Breast epithelium (tissue), 4 donors: ENCODE measurements at places on chromosomes 5 and 9. TPM values are rescaled to one million over a fixed set of nuclear protein-coding genes. Genes with fewer than 3 reads are reported as not detected.
A peak's percentile ranks its signal among the peaks of the same experiment; 100 is the strongest.

HTR4 gene
- 0.15 TPM for total RNA-seq

FAM151B gene
- 5.2 TPM for total RNA-seq

GALNT12 gene
- 3.9 TPM for total RNA-seq

NCBP1 gene
- total RNA-seq = 25.0 TPM

PLCXD3 gene
- 3.8 TPM for total RNA-seq

SLC6A7 gene
- total RNA-seq = 0.15 TPM

BSPRY gene
- 1.1 TPM for total RNA-seq

SLC46A2 gene
- total RNA-seq = 0.16 TPM

IL9 gene
- total RNA-seq = not detected

SLC2A8 gene
- 17.7 TPM for total RNA-seq

RORB gene
- total RNA-seq = 1.0 TPM

N4BP3 gene
- 0.32 TPM for total RNA-seq

TPPP gene
- 3.4 TPM for total RNA-seq

HTR1A gene
- not detected for total RNA-seq

SLC25A2 gene
- 0.98 TPM for total RNA-seq

GRCh38 chr9:12680341-12680740, 12.8 kb upstream of the TYRP1 start:
- no peak for DNase-seq

GRCh38 chr9:137918331-137919094, 40.9 kb downstream of the CACNA1B start:
- DNase-seq = no peak

- DNase-seq = no peak
These were observed 1.7 kb upstream of the DPH7 start for GRCh38 chr9:137580209-137580953.

GRCh38 chr5:125890511-125890931, 532.7 kb upstream of the GRAMD2B start:
- no peak for DNase-seq

- no peak for DNase-seq
These were observed 38.8 kb upstream of the LIFR start for GRCh38 chr5:38595132-38595745.

DNA sequence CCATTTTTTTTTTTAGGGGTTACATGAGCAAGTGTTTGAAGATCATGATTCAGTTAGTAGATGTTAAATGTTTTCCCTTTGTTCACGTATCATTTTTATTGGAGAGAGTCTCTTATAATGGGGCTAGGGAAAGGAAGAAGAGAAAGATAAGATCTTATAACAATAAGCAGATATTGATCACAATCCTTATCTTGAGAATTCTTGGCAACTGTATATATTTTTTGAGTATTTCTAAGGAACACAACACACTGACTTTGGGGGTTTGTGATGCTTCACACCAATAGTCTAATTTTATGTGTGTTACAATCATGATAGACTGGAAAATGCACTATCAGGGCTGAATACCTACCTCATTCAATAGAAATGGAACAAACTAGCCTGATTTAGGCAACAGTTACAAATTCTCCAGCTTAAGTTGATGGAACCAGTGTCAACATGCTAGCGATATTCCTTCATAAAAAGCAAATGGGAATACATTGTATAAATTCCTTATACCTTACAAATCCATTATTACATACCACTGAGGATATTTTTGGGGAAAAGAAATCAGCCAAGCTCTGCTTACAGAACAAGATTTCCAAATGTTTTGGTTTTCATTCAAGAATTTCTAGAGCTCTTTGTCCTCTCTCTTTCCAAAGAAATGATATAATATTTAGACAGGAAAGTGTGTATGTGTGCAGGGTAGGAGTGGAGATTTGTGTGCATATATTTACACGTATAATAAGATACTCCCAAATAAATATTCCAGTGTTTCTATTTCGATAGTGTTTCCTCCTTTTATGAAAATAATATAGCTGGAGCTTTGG, 41.5 kb downstream of the SVEP1 start:
- no peak for DNase-seq

GRCh38 chr9:77276799-77277198, 99.5 kb downstream of the VPS13A start:
- no peak for DNase-seq

- DNase-seq = peak; percentile 29
These were observed 55.4 kb downstream of the ARHGAP26 start for GRCh38 chr5:142825378-142826089.

GRCh38 chr9:5543875-5544702, 33.8 kb downstream of the PDCD1LG2 start:
- DNase-seq = no peak

- no peak for DNase-seq
These were observed 284.1 kb upstream of the PDE4D start for GRCh38 chr5:60177596-60177995.

DNA sequence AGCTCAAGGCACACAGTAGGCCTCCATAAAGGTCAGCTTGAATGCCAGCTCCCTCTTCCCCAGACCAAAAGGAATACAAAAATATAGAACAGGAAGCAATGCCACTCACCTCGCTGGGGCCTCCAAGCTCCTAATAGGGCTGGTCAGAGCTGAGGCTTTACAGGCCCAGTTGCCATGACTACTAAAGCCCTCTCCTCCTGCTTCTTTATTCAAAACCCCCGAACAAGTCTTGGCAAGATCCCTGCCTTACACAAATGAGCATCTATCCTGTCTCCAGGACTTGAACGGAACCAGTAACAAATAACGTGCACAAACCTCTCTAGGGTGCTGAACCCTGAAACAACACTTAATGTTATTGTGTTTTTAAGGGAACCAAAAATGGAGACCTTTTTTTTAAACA, 136.3 kb downstream of the SIL1 start:
- DNase-seq = no peak

GRCh38 chr5:17398431-17398830, 99.6 kb upstream of the TAF11L2 start:
- no peak for DNase-seq

- DNase-seq = no peak
These were observed 6.0 kb upstream of the NEK6 start for GRCh38 chr9:124251605-124252378.

GRCh38 chr5:140041099-140041491, 2.0 kb downstream of the NRG2 start:
- DNase-seq = no peak

DNA sequence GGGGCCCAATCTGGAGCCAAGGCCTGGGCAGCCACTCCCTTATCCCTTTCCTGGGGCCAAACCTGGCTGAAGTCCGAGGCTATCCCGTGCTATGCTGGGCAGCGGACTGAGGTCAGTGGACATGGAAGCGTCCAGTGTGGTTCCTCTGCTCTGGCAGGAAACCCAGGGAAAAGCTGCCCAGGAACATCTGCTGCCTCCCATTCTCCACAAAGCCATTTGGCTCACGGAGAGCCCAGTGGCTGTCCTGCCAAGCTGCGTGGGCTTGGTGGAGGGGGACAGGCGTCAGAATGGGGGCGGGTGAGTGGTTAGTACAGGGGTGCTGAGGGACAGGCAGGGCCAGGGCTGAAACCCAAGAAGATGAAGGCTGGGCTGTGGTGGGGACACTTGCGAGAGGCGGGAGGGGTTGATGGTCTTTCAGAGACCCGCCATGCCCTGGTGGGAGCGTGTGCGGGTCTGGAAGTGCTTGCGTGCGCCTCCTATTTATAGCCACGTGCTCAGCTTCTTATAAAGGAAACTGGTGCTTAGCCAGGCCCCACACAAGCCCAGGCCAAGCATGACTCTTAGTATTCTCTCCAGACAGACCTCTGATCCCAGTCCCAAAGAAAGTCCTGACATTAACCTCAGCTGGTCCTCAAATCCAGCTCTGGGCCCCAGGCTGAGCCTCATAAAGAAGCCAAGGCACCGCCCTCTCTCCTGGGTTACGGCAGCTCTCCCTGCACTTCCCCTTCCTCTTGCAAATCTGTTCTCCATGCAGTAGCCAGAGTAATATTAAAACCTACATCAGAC, 9.4 kb upstream of the SLC6A7 start:
- peak; percentile 40 for DNase-seq

GRCh38 chr9:88291856-88292255, 96.4 kb upstream of the SPIN1 start:
- DNase-seq = no peak

- peak; percentile 41 for DNase-seq
These were observed 11.5 kb upstream of the ALDH1B1 start for GRCh38 chr9:38380872-38381534.

- no peak for DNase-seq
These were observed 209.6 kb upstream of the TNC start for GRCh38 chr9:115327436-115328122.

DNA sequence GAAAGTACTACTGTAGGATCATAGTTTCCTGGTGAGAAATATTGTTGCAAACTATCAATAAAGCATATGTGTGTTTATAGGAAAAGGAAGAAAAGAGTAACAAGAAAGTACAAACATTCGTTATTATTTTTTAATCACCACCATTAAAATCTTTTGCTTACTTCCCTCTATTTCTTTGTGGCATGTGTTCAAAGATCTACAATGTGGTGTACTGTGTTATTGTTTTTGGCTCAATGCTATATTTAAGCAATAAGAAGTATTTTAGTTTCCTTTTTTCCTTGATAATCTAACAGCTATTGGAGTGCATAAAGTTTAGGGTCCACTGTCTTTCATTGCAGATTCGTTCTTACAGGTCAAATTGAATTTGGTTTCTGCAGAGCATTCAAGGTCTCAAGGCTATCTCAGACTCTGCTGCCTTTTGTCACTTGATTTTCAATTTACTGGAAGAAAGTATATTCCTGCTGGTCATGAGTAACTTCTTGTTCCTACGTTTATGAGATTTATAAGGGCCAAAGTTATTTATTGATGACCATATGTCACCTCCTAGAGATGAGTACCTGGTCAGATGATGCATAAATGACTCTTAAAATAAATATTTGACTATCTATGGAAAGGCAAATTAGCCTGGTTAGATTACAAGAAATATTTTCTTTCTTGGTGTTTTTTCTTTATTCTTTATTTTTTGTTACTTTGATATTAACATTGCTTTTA, 323.0 kb downstream of the TMEM167A start:
- no peak for DNase-seq

DNA sequence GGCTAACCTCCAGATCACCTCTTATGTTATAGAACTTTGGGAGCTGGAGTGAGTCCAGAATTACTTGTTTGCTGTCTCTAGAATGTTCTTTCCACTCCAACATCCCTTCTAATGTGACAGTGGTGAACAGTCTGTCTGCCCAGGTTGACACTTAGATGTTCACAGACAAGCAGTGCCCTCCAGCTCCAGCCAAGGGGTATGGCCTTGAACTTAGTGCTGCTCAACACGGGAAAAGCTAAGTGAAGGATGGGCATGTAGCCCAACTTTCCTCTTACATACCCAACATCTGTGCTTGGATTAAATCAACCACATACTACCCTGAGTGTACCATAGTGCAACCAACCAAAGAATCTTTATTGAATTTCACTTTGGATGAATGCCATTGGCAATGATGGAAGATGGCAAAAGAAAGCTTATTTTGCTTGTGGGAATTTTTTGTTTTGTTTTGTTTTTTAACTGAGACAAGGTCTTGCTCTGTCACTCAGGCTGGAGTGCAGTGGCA, 201.2 kb downstream of the NXNL2 start:
- no peak for DNase-seq

GRCh38 chr5:171162165-171162564, 146.9 kb upstream of the TLX3 start:
- no peak for DNase-seq

GRCh38 chr9:37625036-37625757, 25.6 kb upstream of the FRMPD1 start:
- no peak for DNase-seq

GRCh38 chr5:73437101-73437776, 11.3 kb downstream of the FOXD1 start:
- no peak for DNase-seq

GRCh38 chr9:1018121-1018520, 32.0 kb upstream of the DMRT2 start:
- DNase-seq = no peak

- DNase-seq = no peak
These were observed 188.5 kb upstream of the NREP start for GRCh38 chr5:111945535-111945934.
